NCI-H774 (cell line): ENCODE measurements at places on chromosomes 2 and 18.

- DNase-seq = no peak
These were observed 91.7 kb upstream of the RAB6C start for GRCh38 chr2:129887688-129888266.

DNA sequence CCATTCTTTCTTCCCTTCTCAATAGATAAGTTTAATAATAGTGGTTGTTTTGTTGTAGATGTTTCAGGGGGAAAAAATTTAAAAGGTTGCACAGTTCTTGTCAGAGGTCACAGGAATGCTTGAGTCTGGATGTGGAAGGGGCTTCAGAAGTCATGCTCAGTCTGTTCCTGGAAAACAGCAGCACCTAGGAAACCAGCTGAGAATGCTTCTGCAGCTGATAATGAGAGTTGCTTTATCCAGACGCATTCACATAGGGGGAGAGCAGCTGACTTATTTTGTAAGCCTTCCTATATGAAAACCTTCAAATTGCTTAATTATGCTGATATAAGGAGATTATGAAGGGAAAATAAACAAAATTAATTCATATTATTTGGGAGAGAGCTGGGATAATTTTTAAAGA, 235.5 kb downstream of the GULP1 start:
- DNase-seq = no peak

GRCh38 chr18:50099725-50100407, 95.1 kb downstream of the MYO5B start:
- no peak for DNase-seq

DNA sequence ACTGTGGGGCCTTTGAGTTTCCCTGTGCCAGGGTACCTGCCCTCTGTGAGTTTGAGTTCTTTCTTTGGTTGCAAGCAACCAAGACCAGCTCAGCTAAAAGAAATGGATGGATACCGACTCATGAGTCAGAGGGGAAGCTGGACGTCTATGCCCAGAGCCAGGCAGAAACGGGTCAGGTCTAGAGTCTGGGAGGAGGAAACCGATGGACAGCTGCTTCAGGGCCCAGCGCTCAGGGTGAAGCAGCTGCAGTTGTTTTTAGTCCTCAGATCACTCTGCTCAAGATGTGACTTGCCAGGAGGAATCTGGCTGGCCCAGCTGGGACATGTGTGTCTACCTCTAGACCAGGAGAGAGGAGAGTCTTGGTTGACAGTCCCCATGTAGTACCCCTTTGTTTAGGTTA, 10.1 kb upstream of the TYMS start:
- DNase-seq = no peak

DNA sequence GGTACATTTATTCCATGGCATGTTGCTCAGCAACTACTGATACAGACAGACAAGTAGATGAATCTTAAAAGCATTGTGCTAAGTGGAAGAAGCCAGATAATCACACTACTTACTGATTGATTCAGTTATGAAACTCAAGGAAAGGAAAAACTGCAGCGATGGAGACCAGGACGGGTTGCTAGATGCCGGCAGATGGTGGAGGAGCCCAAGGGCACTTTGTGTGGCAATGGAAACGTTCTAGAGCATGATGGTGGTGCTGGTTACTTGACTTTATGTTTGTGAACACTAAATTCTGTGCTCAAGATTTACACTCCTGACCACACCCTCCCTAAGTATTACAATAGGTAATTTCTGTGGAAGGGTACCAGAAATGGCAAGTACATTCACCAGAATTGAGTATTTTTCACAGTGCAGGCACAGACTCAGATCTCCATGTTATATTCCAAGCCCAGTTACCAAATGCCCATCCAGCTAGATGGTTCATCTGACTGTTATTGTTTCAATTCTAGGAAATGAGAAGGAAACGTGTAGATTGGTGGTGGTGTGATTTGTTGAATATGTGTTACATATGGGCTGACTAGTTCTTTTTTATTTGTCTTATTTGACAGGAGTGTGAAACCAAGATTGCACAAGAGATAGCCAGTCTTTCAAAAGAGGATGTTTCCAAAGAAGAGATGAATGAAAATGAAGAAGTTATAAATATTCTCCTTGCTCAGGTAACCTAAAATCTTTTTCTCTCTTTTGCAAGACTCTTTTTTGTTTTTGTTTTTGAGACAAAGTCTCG, 55.1 kb downstream of the RALBP1 start:
- no peak for DNase-seq

DNA sequence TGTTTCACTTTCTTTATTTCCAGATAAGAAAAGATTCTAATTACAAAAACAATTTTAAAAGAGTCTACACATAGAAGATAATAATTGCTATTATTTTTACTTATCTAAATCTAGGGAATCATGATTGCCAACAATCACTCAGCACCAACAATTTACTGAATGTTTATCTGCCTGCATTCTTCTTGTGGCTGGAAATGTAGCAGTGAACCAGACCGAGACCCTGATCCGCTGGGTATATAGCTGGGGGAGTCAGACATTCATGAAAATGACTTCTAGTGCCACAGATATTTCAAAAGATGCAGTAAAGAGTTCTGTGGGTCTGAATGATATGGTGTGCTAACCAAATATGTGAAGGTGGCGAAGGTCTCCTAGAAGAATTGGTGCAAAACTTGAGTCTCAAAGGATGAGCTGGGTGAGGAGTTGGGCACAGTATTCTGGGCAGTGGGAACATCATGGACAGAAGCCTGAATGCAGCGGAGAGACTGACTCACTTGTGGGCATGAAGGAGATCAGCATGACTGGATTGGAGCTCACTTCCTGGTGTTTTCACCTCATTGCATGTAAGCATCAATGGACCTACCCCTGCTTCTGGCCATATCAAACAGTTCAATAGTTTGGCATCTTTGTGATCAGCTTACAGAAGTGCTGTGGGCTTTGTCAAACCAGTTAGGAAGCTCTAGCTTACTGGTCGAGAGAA, 26.1 kb upstream of the FN1 start:
- no peak for DNase-seq

DNA sequence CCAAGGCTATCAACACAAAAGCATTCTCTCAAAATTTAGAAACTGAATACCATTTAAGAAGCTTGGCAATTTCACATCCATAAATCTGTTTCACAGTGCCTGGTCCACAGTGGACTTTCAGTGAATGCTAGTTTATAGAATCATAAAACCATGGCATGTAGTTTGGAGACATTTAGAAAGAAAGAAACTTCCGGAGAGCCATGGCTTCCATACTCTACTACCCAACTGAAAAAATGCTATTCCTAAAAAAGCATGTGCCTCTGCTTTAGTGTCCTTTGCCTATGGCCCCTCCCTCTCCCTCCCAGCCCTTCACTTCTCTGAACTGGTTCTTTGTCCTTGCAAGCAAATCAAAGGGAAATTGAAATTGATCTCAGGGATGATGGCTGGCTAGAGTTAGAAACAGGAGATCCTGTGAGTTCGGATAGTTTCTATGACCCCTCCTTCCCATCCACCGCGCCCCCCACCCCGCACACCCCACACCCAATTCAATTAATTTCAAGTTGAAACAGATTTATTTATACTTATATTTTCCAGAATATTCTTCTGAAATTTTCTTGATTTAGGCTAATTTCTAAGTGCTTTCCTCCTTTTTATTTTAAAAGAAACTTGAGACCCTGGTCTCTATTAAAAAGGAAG, 248.3 kb downstream of the TRIB2 start:
- DNase-seq = no peak

GRCh38 chr2:55490554-55490953, 29.0 kb upstream of the CFAP36 start:
- DNase-seq = no peak

DNA sequence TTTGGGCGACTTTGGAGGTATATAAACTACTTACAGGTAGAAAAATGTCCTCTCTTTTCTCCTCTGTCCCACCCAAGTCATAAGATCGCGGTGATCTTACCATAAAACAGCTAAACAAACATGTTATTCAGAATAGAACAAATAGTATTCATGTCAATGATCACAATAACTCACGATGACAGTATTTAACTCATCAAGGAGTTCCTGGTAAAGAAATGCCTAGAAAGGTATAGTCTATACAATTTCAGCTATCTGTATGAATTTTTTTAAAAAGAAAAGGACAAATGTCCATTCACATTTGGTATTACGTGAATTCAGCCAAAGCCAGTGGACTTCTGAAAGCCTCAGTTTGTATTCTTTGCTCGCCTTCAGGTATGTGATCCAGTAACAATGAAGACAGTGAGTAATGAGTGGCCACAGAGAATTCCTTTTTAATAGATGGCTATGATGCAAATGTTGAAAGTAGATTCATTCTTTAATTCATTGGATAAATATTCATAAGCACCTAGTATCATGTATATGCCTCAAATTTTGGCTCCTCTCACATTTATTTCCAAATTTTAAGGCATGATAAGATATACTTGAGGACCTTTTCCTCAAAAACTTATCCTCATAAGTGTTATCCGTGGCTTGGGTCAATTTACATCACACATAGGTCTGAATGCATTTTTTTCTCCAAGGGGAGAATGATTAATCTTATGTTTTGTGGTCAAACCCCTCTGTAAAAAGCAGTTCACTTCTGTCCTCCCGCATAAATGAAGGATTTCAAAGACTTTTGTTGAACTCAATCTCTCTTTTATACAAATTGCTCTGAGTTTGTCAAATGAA, 20.3 kb downstream of the ABCB11 start:
- DNase-seq = no peak

DNA sequence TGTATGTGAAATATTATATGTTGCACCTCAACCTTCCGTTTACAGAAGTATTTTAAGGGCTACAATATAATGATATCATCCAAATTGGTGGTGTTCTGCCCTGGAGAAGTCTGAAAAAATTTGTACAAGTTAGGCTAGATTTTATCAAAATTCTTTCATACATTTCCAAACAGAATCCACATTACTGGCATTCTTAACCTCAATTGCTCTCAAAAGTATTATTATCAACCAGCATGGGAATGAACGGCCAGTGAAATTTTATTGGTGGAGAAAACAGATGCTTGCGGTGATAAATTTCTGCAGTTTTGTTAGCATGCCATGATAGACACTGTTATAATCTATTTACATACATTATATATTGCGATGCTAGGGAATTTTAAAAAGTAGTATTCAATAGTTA, 88.3 kb upstream of the TFPI start:
- no peak for DNase-seq

DNA sequence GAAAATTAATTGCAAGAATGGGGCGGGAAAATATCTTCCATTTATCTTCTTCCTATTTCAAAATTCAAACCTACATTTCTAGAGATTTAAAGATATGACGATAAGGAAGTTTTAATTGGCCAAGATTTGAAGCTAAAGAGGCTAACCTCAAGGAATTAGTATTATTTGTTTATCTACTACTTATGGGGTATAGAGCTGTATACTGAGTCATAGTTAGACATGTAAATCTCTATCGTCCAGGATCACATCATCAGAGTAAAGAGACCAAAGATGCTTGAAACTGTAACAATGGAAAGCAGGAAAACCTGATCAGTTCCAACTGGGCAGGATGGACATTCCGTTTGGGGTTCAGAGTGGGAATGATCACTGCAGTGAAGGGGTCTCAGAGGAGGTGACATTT, 95.2 kb upstream of the KLF7 start:
- no peak for DNase-seq

GRCh38 chr2:64344999-64345576, 108.9 kb upstream of the LGALSL start:
- DNase-seq = no peak

DNA sequence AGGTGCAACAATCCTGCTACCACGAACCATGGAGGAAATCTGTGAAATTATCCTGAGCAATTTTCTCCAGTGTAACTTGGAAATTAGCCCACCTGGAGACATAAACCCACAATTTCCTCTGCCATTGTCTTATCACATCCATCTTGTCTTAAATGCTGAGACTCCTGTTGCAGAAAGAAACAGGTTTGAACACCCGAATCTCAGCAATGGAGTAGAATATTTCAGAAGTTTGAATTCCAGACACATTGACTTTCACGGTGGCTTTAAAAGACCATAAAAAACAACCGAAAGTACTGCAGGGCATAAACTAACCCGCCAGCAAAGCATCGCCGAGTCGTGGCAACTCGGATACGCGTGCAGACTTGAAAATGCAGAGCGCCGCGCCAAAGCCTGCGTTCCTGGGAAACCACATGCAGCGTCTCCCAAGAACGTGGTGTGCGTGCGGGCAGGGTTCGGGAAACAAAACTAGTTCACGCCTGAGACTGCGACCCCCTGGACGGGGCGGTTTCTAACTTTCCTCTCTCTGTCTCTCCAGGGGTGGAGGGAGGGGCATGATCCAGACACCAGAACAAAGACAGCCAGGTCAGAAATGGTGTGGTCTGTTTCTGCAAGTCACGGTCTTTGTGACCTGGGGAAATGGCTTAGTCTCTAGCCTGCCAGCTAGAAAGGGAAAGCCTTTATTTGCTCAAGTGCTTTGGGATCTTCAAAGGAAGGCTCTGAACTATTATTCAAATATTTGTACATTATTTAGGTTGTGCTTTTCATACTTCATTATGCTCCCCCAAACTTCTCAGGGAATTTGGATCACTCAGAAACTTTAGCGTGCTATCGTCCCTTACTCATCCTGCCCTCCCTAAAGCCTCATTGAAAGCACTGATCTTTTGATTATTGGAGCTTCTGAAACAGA, 26.9 kb upstream of the KCTD1 start:
- no peak for DNase-seq

DNA sequence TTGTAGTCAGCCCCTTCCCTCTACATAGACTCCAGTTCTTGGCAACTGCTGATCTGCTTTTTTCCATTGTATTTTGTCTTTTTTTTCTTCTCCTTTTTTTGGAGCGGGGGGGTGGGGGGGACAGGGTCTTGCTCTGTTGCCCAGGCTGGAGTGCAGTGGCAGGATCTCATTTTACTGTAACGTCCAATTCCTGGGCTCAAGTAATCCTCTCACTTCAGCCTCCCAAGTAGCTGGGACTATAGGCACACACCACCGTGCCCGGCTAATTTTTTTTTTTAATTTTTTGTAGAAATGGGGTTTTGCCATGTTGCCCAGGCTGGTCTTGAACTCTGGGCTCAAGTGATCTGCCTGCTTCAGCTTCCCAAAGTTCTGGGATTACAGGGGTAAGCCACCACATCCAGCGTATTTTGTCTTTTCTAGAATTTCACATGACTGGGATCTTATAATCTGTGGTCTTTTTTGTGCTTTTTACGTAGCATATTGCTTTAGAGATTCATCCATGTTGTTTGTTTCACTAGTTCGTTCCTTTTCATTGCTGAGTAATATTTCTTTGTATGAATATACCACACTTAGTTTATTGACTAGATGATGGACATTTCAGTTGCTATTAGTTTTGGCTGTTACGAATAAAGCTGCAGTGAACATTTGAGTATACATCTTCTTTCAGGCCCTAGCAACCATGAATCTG, 17.9 kb downstream of the EML4 start:
- DNase-seq = no peak

- no peak for DNase-seq
These were observed 173.1 kb downstream of the LCLAT1 start for GRCh38 chr2:30620102-30620501.
